ENCODE measurements at places on chromosomes 1 and 21.

DNA sequence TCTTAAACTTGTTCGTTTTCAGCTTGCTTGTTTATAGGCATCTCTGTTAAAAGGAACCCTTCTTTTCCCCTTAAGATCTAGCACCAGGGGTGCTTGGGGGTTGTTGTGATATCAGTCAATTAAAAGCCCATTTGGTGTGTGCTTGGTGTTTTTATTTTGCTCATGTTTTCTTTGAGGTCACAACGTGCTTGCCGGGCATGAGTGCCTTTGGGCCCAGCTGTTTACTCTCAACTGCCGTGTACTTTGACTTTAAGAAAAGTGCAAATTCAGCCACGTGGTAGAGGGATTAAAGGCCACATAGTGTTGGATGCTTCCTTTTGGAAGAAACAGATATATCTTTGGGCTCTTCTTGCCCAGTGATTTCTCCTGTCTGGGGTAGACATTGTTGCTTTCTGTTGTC is 10.5 kb downstream of the ARID1A start:
- DNase-seq: no peak

- no peak for DNase-seq
Measured at GRCh38 chr21:32239551-32239950, 39.3 kb downstream of the MIS18A start.

DNA sequence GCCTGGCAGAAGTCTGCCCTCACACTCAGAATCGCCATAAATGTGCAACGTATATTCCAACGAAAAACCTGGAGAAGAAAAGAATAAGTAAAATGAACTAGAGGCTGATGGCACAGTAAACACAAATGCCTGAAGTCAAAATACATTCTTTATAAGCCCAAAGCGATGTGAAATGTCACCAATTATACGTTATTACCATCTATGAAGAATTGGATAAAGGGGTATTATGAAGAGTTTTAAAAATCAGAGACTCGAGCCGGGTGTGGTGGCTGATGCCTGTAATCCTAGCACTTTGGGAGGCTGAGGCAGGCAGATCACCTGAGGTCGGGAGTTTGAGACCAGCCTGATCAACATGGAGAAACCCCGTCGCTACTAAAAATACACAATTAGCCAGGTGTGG is 18.6 kb downstream of the PTP4A2 start:
- DNase-seq: no peak

DNA sequence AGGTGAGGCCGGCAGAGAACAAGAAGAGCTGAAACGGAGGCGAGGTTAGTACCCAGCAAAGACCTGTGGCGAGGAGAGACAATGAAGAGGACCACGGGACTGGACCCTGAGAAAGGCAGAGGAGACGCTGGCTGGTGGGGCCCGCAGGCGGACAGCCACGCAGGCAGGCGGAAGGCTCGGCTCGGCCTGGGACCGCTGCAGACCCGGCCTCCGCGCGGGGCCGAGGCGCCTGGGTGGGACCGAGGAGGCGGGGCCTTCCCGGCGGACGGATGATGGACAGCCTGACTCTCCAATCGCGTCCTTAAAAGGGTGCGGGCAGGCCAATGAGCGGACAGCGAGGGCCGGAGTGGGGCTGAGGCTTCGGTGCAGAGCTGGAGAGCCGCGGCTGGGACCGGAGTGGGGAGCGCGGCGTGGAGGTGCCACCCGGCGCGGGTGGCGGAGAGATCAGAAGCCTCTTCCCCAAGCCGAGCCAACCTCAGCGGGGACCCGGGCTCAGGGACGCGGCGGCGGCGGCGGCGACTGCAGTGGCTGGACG is at the start of gene MPZL1:
TSS of gene MPZL1 (plus strand) at position 366 of the 535 bp plus-strand sequence. CDS start 170 bp downstream, outside the sequence.
- DNase-seq: peak; percentile 74

DNA sequence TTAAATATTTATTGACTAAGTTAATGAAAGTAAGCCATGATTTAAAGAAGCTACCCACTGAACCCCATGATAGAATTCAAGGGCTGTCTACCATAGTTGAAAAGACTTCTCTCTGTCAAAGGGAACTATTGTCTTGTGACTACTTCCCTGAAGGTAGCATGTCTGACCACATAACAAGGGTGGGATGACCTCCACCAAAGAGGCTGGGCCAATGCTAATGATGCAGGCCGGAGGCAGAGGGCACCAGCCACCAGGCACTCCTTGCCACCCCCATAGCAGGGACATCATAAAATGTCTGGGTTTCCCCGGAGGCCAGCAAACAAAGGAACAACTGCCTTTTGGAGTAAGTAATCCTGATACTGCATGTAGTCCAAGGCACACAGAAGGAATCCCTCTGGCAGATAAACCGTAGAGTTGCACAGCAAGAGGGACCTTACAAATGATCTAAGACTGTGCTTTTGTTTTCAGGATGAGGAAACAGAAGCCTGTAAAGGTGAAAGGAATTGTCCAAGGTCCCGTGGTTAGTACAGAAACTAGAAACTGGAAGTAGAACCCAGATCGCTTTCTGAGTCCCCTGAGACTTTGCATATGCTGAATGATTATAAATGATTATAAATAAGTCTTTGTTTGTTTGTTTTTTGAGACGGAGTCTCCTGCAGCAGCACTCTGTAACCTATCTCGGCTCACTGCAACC is 33.5 kb upstream of the ITPKB start:
- DNase-seq: no peak

- no peak for DNase-seq
Measured at GRCh38 chr1:18641005-18641941, 10.6 kb downstream of the PAX7 start.

- DNase-seq: no peak
Measured at GRCh38 chr1:58769809-58770320, 14.0 kb downstream of the JUN start.

Measured in T-helper 17 cell (primary cell).